ENCODE measurements at places on chromosomes 1 and 21.
A peak's percentile ranks its signal among the peaks of the same experiment; 100 is the strongest.

GRCh38 chr21:45537111-45537745, 5.0 kb downstream of the SLC19A1 start:
- no peak for DNase-seq

DNA sequence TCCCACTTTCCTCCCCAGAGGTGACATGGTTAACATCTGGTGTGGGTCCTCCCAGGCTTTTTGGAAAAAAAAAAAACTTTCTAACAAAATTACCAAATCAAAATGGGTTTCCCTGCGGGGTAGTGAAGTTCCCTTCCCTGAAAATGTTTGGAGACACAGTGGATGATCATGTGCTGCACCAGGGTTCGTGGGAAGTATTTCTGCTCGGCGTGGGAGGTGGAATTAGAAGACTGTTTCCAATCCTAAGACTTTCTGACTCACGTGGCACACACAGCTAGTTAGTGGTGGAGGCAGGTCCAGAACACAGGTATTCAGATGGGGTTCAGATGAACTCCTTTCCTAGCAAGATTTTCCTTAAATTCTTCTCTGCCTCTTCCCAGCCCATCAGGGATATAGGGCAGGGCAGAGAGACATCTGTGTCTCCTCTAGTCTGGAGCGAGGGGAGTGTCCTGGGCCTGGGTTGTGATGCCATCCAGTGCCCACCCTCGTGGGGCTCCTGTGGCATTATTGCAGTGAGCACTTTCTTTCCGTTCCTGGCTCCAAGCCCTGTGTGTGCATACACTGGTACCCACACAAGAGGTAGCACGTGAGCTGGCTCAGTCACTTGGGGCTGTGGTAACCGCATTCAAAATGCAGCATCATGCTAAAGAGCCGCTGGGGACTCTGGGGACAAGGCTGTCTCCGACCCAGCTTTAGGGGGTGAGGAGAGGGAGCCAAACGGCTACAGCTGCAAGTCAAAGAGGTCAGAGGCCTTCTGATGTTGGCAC, 27.5 kb downstream of the KCNC4 start:
- no peak for DNase-seq

- no peak for DNase-seq
Measured at GRCh38 chr1:91243171-91243570, 161.5 kb downstream of the HFM1 start.

DNA sequence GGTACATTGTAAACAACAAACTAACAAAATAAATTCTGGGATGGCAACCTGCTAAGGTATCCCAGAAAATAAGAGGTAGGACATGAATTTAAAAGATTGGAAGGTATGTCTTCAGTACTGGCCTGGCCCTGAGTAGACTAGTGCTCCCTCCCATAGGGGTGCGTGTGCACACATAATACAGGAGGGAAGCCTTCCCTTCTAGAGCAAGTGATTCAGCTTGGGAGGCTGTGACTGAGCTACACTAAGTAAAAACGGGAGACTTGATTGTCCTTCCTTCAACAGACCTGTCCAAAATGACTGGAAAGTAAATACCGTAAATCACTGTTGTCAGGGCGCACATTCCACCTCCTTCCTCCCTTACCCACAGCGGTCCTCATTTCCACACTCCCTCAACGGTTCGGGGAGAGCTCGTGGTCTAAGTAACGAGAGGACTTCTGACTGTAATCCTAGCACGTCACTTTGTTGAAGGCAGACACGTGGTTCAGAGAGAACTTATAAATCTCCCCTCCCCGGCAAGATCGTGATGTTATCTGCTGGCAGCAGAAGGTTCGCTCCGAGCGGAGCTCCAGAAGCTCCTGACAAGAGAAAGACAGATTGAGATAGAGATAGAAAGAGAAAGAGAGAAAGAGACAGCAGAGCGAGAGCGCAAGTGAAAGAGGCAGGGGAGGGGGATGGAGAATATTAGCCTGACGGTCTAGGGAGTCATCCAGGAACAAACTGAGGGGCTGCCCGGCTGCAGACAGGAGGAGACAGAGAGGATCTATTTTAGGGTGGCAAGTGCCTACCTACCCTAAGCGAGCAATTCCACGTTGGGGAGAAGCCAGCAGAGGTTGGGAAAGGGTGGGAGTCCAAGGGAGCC, at the start of gene TGFB2:
TSS of gene TGFB2 (plus strand) at position 523 of the 859 bp plus-strand sequence. CDS start 1,366 bp downstream, outside the sequence.
- DNase-seq = no peak

DNA sequence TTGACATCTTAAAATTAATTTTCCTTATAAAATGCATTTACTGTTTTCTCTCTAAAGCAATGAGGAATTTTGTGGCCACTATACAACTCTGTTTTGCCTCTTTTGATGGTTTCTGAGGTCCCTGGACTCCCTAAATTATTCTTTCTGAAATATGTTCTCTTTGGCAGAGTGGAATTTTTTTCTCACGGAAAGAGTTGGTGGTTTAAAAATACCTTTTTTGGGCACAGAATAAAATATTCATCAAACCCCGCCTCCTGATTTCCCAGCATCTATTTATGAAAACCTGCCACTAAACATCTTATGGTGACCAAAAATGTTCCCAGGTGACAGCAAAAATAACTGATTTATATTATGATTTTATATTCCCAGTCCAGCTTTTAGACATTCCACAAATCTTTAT, 165.3 kb upstream of the SYT6 start:
- no peak for DNase-seq

GRCh38 chr1:68919075-68919474, 422.2 kb upstream of the DEPDC1 start:
- DNase-seq = no peak

DNA sequence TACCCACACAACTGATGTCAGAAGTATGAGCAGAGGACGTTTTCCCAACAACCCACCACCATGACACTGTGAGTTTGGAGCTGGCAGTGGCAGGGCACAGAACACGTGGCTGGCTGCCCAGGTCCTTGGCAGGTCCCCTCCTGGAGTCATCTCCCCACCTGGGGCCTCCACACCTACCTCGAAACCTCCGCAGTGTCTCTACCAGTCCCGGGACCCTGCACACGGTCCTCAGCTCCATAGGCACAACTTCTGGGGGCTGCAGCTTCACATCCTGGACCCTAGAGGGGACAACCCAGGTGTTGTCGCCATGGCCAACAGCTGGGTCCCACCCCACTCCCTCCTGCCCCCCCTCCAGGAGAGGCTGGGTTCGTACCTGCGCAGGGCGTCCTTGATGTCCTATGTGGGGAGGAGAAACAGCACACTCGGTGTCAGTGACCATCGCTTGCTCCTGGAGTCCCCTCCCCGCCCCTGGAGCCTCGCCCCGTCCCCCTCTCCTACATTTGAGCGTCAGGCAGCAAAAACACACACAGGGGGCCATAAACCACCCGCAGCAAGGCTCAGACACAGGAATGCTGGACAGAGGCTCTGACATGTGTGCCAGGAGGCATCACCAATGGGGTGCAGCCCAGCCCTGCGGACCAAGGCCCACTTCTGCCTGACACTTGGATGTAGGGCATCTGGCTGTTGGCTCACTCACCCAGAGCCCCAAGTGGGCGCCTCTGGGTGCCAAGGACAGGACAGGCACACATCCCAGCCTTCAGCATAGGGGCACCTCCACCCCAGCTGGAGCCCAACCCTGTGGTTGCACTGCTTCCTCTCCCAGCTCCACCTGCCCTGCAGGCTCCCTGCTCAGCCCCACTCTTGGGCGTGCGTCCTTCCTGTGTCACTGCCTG, 9.6 kb downstream of the TRIM11 start:
- DNase-seq = no peak

- peak; percentile 1 for DNase-seq
Measured at GRCh38 chr21:24375201-24375600, 1232.1 kb downstream of the MRPL39 start.

DNA sequence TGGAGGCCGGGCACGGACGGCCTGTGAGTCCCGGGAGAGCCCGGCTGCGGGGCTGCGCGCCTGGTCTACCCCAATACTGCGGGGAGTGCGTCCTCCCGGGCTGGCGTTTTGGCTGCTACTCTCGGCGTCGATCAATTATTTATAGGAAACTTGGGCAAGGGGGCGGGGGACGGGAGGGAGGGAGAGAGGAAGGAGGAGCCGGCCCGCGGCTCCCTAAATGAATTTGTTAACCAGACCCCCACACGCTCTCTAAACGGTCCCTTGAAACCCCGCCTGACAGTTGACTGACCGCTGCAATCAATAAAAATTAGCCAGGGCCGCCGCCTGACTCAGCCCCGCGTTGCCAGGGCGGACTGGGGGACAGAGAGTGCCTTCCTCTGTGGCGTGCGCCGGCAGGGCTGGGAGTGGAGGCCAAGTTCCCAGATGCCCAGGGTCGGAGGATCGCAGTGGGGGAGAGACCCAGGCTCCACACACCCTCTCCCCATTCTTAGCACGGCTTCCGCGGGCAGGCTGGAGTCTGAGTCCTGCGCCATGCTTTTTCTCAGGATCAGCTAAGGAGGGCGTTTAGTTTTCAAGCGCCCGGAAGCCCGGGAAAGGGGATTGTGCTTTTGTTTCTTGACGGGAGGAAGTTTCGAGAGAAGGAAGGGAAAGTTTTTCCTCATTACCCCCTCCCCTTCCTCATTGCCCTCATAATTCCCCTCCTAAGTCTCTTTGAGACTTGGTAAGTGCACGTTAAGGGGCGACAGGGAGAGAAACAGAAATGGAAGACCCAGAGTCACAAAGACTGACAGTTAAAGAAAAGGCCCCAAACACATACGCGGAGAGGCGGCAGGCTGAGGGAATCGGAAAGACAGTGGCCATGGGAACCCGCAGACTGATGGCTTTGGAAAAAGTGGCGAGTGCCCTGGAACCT, 6.2 kb downstream of the PAX7 start:
- DNase-seq = no peak

GRCh38 chr1:190475421-190476141, 2.1 kb downstream of the BRINP3 start:
- DNase-seq = no peak

GRCh38 chr1:10304295-10304694, 93.9 kb downstream of the KIF1B start:
- DNase-seq = no peak

GRCh38 chr21:33750017-33750416, 107.7 kb downstream of the ITSN1 start:
- DNase-seq = no peak

DNA sequence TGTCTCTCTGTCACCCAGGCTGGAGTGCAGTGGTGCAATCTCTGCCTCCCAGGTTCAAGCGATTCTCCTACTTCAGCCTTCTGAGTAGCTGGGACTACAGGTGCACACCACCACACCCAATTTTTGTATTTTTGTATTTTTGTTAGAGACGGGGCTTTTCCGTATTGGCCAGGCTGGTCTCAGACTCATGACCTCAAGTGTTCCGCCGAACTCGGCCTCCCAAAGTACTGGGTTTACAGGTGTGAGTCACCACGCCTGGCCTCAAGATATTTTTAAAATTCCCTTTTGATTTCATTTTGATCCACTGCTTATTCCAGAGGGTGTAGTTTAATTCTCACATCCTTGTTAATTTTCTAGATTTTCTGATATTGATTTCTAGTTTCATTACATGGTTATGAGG, 3.8 kb downstream of the IFI44L start:
- DNase-seq = no peak

GRCh38 chr1:63693944-63694571, 79.8 kb upstream of the ROR1 start:
- no peak for DNase-seq

DNA sequence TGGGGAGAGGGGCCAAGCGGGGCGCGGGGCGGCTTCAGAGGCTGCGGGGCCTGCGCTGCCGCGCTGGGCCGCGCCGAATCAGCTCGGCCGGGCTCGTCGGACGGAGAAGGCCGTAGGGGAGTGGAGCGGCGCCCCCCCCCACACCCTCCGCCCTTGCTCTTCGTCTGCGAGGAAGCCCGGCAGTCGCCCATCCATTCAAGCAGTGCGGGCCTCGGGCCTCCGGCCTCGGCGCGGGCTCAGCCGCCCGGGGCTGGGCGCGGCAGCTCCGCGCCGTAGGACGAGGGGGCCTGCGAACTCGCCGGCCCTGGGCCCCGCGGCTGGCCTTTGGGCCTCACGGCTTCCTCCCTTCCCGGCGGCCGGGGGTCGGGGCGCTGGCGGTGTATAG, 564 bp downstream of the CTPS1 start:
- no peak for DNase-seq

DNA sequence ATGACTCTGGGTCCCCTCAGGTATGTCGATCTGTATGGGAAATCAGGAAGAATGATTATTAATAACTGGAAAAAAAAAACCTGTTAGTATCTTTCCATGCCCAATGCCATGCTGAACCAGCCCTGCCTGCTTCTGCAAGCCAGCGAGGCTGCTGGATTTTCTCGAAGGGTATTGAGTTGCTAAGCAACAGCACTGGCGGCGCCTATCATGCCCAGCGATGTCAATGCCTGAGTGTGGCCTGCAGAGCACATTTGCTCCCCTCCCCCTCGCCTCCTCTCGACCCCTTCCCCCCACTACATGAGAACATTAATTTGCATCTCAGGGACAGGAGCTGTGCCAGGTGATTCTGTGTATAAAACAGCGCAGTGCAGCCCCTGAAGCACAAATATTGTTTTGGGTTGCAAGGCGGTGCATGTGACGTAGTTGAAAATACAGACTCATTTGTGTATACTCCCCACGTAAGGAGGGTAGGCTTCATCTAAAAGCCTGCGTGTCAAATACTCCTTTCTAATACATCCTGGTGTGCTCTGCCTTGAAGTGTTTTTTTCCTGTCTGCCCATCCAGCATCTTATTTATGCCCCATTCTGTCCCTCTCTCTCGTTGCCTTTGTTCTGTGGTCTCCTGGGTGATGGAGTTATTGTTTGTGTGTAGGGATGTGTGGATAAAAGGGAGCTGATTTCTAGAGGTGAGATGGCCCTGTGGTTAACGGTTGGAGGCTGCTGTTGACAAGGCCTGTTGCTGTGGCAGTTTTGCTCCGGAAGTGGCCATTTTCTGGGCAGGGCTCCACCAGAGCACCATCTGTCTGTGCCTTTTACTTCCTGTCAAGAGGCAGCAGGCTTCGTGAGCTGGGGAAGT, 32.7 kb upstream of the ATP5PO start:
- no peak for DNase-seq

- DNase-seq = no peak
Measured at GRCh38 chr1:66834926-66835325, 33.9 kb upstream of the INSL5 start.

- no peak for DNase-seq
Measured at GRCh38 chr1:10957133-10957532, 55.3 kb upstream of the TARDBP start.

- DNase-seq = no peak
Measured at GRCh38 chr1:22613951-22614350, 22.5 kb upstream of the C1QA start.

DNA sequence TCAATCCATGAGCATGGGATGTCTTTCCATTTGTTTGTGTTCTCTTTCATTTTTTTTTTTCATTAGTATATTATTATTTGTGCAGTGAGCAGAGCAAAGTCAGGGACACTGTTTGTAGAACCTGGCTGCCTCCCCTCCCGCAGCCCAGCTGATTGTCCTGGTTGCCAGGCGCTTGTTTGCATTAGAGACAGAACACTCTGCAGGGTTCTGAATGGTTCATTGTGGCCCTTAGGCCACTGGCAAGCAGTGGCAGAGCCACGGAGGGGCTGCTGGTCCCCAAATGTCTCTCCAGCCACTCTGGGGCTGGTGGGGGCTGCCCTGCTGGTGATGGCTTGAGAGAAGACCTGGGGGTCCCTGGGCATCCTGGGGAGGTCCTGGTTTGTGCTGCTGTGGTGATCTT, 29.0 kb downstream of the ETS2 start:
- no peak for DNase-seq

GRCh38 chr1:39410915-39411436, 80.5 kb upstream of the BMP8A start:
- DNase-seq = peak; percentile 21

GRCh38 chr1:102875756-102876155, 232.6 kb downstream of the COL11A1 start:
- DNase-seq = no peak

- no peak for DNase-seq
Measured at GRCh38 chr1:21139601-21140000, 37.1 kb downstream of the EIF4G3 start.

All from stimulated activated CD4-positive, alpha-beta T cell treated with anti-CD3 and anti-CD28 coated beads, TNF-alpha, amount 100 ng/mL, for 4 hours (primary cell).